ENCODE measurements at places on chromosomes 13 and 19.

DNA sequence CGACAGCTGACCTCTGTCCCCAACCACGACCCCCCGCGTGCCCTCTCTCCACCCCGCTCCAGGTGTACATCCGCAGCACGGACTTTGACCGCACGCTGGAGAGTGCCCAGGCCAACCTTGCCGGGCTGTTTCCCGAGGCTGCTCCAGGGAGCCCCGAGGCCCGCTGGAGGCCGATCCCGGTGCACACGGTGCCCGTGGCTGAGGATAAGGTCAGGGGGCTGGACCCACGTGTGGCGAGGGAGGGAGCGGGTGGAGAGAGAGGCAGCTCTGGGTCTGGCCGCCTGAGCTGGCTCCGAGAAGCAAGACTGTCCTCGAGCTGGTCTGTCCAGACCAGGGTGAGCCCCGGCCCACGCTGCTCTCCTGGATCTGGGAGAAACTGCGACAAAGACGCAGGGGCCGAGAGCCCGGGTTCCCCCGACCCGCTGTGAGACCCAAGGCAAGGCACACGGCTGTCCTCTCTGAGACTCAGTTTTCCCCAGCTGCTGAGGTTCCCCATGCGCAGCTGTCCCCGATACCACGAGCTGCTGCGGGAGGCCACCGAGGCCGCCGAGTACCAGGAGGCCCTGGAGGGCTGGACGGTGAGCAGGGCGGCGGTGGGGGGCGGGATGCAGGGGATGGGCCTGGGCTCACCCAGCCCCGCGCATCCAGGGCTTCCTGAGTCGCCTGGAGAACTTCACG is 1.5 kb downstream of the ACP4 start:
- no peak for DNase-seq

GRCh38 chr13:48816700-48817099 is 159.0 kb upstream of the FNDC3A start:
- no peak for DNase-seq

DNA sequence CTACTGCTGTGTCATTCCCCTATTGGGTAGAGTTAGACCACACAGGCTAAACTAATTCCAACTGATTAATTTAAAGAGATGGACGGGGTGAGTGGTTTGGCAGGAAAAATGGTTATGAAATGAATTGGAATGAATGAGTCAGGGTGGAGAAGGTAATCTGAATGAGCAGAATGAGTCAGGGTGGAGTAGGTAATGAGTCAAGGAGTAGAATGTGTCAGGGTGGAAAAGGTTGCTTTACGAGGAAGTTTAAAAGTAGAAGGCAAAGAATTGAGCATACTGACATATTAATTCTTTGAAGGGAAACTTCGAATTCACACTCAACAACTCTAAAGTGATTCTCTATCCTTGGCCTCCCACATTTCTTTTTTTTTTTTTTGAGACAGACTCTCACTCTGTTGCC is 12.7 kb upstream of the ZNF121 start:
- no peak for DNase-seq

GRCh38 chr13:48411841-48412531 is 927 bp downstream of the LPAR6 start:
- no peak for DNase-seq

GRCh38 chr19:51372649-51373504 is at the start of gene NKG7:
Gene NKG7 (minus strand): TSS chr19:51372654. CDS start chr19:51372535, 119 bp downstream.
- no peak for DNase-seq

- no peak for DNase-seq
Observed at GRCh38 chr13:108102771-108103170, 112.6 kb downstream of the LIG4 start.

DNA sequence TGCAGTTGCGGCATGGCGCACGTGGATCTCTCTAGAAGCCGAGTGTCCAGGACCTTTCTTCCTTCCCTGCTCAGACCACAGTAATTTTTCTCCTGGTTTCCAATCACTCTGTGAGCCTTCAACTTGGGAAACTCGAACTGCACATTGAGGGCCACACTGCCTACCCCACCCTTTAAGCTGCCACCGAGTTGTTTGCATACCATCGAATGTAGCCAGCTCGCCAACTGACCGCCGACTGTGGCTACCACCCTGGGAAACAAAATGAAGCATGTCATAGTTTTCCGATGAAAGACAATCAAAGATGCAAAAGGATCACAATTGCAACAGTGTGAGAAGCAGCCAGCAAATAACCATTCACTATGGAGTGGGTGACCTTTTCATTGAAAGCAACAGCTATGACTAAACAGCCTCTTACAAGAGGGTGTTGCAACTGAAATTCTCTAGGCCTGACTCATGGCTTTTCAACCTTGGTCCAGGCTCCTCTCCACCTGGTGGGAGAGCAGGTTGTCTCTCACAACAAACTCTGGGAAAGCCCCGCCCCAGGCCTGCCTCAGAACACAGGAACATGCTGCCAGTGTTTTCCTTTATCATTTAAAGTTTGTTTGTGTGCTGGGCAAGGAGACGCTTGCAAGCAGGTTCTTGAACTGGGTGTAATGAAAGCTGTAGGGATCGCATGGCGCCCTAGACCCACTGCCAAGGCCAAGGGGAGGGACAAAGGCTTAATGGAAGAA is 141.7 kb upstream of the SERP2 start:
- DNase-seq = no peak

- no peak for DNase-seq
Observed at GRCh38 chr19:28627669-28628068, 585.3 kb downstream of the UQCRFS1 start.

GRCh38 chr19:38849147-38849859 is 483 bp downstream of the HNRNPL start:
- DNase-seq = peak; percentile 98

- no peak for DNase-seq
Observed at GRCh38 chr13:30145709-30146367, 161.5 kb downstream of the KATNAL1 start.

DNA sequence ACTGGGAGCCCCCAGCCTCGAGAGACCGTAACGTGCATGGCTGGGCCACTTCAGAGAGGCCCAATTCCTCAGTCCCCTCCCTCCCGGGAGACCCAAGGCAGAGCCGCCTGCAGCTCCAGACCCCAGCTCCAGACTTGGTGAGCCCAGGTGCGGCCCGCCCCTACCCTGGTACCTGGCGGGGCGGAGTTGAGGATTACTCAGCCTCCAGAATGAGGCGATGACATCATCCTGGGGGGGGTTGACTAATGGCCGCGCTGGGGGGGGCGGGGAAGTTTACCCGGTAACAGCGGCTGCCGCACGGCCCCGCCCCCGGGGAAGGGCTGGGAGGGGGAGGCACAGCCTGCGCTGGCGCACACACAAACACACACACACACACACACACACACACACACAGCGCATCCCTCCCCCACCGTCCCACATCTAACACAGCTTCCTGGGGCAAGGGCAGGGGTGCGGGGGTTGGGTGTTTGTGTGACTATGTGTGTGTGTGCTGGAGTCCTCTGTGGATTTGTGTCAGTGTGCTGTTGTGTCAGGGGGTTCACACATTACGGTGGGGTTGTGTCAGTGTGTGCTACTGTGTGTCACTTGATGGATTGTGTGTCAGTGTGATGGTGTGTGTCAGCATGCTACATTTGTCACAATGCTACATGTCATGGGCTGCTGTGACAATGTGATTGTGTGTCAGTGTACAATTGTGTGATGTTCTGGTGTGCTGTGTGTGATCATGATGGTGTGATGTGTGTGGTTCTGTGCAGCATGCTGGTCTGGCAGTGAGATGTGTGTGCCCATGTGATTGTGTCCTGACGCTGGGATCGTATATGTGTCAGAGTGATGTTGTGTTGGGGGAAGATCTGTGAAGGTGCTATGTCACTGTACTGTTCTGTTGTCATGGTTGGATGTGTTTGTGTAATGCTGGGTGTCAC is 10.3 kb upstream of the BBC3 start:
- peak; percentile 74 for DNase-seq

DNA sequence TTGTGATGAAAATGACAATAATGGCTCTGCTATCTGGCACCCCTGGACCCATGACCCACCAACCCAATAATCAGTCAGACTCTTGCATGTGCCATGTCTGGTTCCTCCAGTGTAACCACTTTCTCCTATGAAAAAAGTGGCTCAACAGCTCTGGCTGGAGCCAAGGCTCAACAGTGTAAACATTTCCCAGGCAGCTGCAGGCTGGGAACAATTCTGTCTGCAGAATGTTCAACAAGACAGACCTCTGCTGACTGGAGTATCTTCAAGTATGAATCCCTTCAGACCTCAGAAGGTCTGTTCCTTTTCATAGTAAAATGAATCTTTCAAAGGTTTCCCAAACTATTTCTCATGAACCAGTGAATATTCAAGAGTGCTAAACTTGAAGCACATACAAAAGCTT is 410.1 kb upstream of the HTR2A start:
- DNase-seq = no peak

GRCh38 chr13:66210677-66211076 is 1019.5 kb downstream of the PCDH9 start:
- no peak for DNase-seq

GRCh38 chr13:26785838-26786630 is 25.4 kb upstream of the GPR12 start:
- DNase-seq = peak; percentile 57

DNA sequence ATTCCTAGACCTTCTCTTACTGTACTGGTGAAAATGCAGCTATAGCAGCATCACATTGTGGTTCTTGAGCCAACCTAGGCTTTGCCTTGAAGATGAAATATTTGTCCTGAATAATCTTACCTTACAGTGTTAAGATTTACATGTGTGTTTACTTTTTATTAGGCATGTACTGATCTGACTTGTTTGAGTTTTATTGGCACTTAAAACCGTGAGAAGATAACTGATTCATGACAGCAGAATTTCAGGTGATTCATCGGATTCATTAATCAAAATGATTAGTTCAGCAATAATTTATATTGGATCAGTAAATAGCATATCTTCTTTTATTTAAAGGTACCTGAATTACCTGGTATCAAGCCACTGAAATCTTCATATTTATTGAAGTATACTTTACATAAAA is 296.3 kb downstream of the KLF5 start:
- no peak for DNase-seq

- no peak for DNase-seq
Observed at GRCh38 chr19:37718304-37718703, 1.3 kb downstream of the ZNF607 start.

DNA sequence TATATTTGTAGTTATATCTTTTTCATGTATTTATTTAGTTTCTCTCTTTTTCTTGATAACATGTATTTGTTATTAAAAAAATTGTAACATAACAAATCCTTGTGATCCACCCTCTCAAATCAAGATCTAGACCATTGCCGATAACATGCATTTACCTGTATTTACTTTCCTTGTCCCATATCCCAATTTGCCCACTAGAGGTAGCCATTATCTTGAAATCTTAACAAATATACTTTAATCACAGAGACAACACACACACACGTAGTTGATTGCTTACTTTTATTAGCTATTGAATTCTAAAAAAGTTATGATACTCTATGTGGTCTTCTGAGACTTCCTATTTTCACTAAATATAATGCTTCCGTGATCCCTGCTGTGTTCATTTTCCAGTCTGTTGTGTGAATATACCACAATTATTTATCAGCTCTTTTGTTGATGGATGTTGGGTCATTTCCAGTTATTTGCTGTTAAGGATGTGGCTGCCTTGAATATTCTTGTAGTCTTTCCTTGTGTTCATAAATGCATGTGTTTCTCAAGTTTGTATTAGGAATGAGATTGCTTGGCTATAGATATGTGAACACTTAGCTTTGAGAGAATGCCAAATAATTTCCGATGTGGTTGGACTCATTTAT is 31.3 kb upstream of the ZMYM2 start:
- no peak for DNase-seq

GRCh38 chr13:75675421-75675820 is 39.3 kb downstream of the LMO7 start:
- DNase-seq = no peak

GRCh38 chr13:98172590-98173422 is 4.3 kb downstream of the RNF113B start:
- DNase-seq = no peak

GRCh38 chr13:83297586-83298290 is 584.5 kb downstream of the SLITRK1 start:
- DNase-seq = no peak

- DNase-seq = no peak
Observed at GRCh38 chr13:26966701-26967080, 204.9 kb downstream of the USP12 start.

DNA sequence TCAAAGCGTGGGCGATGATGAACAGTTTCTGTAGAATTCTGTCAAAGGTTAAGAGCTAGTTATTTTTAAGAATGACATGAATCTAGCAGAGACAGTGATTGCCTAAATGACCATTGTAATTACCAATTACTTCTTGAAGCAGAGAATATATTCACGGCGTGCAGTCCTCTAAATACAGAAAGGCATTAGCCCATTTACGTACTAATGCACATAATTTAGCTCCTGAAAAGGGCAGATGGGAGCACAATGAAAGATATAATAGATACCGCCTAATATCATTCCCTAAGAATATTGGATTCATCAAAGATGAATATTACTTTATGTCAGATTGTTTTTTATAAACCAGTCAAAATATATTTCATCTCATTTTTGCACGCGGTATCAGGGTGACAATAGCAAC is 212.4 kb downstream of the URI1 start:
- no peak for DNase-seq

GRCh38 chr19:43311706-43312105 is 41.8 kb upstream of the CD177 start:
- DNase-seq = no peak

- DNase-seq = no peak
Observed at GRCh38 chr19:28961772-28962500, 251.0 kb downstream of the UQCRFS1 start.

DNA sequence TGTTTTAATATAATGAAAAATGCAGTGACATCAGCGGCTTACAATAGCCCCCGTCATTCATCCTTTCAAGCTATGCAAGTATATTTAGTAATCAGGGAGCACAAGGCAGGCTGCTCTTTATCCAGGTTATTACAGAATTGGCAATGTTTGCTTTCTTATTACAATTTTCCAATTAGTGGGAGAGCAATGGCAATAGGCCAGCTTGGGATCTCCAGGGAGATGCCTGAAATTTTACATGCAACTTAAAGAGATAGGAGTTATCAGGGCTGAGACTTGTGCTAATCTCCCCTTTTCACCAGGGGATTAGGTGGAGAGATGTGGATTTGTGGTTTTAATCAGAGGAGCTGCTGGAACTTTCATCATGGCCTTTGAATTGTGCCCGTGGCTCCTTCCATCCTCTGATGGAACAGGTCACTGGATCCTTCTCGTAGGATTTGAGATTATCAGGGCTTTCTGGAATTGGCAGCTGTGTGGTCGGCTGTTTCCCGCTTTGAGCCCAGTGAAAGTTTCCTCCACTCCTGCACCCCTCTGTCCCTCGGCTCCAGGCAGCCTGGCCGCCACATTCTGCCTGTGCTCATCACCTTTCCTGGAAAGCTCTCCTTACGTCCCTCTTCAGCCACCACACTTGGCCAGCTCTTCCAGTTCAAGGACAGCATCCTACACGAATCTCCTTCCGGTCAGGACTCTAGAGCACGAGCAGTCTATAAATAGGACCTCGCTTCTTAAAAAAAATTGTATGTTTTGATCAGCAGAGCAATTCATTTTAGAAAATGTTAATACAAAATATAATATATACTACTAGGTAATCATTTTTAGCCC is 47.0 kb downstream of the CBY2 start:
- no peak for DNase-seq

DNA sequence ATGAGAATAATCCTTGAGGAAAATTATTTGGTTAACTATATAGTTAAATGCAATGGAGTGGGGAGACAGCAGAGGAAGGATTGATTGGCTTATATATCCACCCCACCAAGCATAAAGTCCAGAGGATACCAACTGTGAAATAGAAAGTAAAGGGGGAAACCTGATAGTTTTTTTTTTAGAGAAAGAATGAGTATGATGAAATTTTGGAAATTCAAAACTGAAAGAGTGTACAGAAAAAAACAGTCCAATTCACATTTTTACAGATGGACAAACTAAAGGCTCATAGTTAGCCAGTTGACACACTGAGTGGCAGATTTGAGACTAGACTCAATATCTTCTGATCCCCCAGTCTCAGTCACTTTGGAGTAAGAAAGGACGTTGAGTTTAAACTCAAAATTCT is 51.1 kb downstream of the FNDC3A start:
- DNase-seq = no peak

Data from activated CD4-positive, CD25-positive, alpha-beta regulatory T cell treated with anti-CD3 and anti-CD28 coated beads, Interleukin-2, amount 50 U/mL, for 72 hours (primary cell).